Amniotic epithelial cell (primary cell): ENCODE measurements at places on chromosomes 4 and X.

DNA sequence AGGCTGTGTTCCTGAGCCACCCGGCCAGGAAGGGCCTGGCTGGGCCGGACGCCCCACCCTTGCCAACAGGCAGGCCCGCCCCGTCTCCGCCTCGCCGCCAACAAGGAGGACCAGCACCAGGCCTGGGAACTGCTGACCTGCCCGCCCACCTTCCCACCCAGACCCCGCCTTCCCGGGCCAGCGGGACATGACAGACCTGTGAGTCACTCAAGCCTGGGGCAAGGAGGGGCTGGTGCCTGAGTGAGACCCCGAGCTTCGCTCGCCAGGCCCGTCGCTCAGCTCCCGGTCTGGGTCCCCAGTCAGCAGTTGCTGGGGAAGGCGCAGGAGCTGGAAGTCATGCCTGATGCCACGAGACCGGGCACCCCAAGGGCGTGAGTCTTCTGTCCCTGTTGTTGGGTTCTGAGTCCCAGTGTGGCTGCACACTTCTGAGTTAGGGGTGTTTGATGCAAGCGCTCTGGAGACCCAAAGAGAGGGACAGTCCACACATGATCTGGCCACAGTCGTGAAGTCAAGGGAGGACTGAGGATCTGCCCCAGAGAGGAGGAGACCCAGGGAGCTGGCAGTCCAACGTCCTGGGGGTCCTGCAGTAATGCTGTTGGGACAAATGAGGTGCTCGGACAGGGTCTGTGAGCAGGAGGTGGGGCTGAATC, at the start of gene DNASE1L1:
TSS of gene DNASE1L1 (minus strand) at position 33 of the 650 bp plus-strand sequence. CDS start 3,686 bp downstream, outside the sequence.
- DNase-seq: peak; percentile 88

GRCh38 chrX:120380699-120381098, 18.8 kb downstream of the ATP1B4 start:
- peak; percentile 11 for DNase-seq

- no peak for DNase-seq
These were observed 38.6 kb upstream of the NEIL3 start for GRCh38 chr4:177271091-177271490.

DNA sequence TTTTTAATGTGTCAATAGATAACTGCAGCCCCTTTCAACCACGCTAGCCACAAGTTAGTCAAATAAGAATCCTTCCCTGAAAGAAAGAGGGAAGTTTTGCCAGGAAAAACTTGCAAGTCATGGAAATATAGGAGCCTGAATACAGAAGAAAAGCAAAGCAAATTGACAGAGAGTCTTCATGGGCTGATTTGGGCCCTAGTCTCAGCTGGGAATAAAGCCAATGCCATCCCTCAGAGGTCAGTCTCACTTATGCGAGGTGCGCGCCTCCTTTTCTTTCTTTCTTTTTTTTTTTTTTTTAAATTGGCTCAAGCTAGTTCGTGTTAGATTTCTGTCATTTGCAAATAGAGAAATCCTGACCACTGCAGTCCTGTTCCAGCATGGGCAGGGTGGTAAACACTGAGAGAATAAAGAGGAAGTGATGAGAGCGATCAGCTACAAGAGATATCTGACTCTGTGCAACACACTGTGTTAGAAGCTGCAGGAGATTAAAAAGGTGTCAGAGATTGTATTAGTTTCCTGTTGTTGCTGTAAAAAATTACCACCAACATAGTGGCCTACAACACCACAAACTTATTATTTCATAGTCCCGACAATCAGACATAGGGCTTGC, 299.7 kb downstream of the LDB2 start:
- no peak for DNase-seq

- DNase-seq: peak; percentile 65
These were observed 2.9 kb downstream of the GNRHR start for GRCh38 chr4:67751260-67751659.
